Stimulated activated CD4-positive, alpha-beta T cell treated with anti-CD3 and anti-CD28 coated beads, TNF-alpha, amount 100 ng/mL, for 24 hours (primary cell): ENCODE measurements at places on chromosomes 2 and 18.
A peak's percentile ranks its signal among the peaks of the same experiment; 100 is the strongest.

- no peak for DNase-seq
Observed at GRCh38 chr2:158743879-158744278, 51.2 kb upstream of the DAPL1 start.

- no peak for DNase-seq
Observed at GRCh38 chr2:189370719-189371118, 70.6 kb upstream of the WDR75 start.

DNA sequence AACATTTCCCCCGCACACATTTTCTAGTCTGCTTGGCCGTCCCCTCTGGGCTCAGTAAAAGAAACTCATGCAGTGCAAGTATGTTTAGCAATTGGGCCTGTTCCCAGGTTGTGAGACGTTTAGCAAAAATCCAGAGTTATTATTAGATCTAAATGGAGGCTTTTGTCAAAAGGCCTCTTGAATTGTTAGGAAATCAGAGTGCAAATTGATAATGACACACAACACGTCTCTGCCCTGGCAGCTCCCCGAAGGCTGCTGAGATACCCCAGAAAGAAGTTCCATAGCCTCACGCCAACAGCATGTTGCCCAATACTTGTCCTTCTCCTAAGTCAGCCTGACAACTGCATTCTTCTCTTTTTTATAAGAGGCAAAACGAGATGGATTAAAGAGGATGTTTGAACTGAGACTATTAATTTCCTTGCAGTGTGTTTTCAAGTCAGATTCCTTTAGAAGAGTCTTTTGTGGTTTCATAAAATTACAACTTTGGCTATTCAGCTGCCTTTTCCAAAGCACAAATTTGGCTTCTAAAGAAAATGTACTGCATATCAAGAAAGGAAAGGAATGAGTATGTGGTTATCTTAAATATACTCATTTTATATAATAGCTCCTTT is 202.2 kb downstream of the TRIB2 start:
- no peak for DNase-seq

- DNase-seq, result peak; percentile 79
Observed at GRCh38 chr2:9752441-9753275, 90.6 kb upstream of the TAF1B start.

DNA sequence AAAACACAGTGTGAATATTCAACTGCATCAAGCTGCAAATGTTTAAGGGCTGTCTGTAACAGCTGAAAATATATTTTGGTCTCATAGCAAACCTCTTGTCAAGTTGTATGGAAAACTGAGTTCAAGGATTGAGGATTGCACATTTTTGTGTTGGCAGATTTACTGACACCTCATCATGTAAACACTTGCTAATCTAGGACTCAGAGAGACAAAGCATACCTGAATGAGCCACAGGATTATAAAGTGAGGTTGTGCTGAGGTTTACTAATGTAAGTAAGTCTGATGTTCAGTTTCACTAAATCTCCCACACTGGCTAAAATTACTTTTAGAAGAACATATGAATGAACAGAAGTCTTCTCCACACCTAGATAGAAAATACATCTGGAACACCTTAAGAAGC is 1993.1 kb upstream of the CELF4 start:
- no peak for DNase-seq

DNA sequence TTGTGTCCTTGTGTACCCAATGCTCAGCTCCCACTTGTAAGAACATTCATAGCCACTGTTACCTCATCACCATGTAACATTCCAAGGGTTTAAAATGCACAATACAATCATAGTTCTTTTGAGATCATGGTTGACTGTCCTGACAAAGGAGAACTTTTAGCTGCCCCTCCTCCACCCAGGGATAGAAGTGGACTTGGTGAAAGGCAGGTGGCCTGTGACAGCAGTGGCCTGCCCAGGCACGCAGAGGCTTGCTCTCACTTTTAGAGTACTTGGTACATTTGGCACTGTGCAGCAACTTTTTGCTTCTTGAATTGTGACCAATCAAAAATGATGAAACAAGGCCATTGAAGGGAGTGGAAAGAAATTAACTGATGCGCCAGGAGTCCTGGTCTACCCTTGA is 108.7 kb downstream of the ANKRD44 start:
- DNase-seq, result no peak

DNA sequence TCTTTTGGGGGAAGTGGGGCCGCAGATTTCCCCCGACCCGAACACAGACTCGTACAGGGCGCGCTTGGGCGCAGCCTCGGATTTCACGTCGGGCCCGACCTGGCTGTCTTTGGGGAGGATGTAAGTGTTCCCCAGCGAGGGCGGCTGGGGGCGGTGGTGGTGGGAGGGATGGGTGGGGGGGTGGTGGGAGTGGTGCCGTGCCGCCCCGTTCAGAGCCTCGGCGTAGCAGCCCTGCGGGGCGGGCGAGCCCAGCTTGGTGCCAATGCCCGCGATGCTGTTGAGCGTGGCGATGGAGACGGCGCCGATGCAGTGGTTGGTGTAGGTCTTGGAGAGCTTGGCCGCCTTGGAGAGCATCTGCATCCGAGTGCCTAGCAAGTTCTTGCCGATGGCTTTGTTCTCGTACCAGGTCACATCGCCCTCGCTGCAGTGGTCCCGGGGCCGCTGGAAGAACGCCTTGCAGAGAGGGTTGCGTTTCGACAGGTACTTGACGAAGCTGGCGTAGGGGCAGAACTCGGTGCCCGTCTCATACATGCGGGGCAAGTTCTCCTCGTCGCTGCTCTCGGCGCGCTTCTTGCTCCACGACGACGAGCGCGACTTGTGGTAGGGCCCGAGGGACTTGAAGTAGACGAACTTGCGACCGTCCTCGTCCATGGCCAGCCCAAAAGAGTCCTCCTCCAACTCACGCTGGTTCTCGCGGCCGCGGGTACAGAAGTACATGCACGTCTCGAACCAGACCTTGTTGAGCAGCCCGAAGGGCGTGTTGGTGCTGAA is 1.3 kb downstream of the KCTD1 start:
- no peak for DNase-seq

- no peak for DNase-seq
Observed at GRCh38 chr18:305003-305501, 37.2 kb upstream of the THOC1 start.

- no peak for DNase-seq
Observed at GRCh38 chr2:14587119-14587518, 45.4 kb upstream of the LRATD1 start.

DNA sequence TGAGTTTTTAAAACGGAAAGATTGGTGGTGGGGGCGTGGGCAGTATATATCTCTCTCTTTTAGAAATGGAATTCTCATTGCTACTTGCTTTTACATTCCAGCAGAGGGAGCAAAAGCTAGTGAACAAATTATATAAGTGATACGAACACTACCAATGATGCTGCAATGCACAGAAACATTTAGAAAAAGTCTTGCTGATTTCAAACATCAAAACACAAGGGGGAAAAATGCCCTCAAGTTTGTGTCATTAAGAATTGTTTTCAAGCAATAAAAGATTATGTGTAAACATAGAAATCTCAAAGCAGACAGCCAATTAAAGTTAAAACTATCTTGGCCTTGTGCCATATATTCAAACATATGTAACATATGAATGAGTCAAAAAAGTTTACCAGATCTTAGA is 296.3 kb upstream of the KCNJ3 start:
- DNase-seq, result no peak

- no peak for DNase-seq
Observed at GRCh38 chr2:2564300-2565078, 233.4 kb upstream of the MYT1L start.

- no peak for DNase-seq
Observed at GRCh38 chr18:12651651-12652050, 6.3 kb downstream of the SPIRE1 start.

DNA sequence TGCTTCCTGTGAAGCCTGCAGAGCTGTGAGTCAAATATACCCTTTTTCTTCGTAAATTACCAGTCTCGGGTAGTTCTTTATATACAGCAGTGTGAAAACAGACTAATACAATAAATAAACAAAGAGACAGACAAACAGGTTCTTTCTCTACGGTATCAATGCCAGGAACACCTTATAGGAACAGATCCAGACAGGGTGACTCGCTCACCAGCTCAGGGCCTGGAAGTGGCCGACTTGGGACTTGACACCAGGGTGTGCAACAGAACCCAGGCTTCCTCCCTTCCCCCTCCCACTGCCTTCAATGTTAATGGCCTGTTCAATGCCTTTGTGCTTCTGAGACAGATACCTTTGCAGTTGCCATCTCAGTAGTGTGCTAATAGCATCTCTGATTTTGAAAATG is 309.5 kb downstream of the ALK start:
- DNase-seq, result no peak

DNA sequence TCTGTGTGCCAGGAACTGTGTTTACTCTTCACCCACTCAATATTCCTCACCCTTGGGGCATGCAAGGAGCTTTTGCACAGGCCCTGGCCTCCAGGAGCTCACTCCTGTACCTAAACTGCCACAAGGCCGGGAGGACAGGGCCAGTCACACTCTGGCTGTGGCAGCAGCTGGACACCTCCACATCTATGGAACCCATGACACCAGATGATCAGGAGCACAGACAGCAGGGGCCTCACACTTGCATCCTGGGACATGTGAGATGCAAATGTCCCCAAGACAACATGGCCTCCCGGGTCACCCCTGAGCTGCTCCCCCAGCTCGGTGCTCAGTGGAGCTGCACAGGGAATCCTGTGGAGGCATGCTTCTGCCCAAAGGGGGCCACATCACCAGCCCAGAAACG is 61.8 kb upstream of the SLC66A3 start:
- DNase-seq, result no peak

DNA sequence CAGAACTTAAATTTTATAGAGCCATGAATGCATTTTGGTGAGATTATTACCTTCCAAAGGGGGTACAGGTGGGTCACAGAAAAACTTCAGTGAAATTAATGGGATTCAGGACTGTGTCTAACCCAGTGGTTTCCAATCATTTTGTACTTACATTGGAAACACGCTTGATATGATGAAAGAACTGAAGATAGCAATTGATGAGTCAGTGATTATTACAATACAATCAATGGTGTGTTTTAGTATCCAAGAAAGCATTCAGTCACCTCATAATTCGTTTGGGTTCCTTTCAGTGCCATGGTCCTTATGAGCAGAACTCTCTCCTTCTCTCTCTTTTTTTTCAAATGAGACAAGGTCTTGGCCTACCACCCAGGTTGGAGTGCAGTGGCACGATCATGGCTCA is 66.5 kb upstream of the IGFBP5 start:
- DNase-seq, result no peak

DNA sequence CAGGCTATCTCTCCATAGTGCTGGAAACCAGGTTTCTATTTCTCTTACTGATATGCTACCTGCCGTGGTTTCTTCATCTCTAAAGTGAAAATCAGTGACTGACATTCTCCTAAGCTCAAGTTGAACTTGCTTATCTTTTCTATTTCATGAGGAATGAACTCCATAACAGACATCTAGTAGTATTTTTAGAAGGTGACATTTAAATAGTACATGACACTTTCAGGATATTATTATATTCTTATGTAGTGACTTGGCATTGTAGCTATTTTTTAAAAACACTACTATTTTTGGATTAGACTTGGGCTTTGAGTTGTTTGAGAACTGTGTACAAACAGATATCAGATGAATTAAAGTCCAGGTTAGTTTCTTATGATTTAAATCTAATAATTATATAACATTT is 1381.8 kb downstream of the DSC3 start:
- no peak for DNase-seq

DNA sequence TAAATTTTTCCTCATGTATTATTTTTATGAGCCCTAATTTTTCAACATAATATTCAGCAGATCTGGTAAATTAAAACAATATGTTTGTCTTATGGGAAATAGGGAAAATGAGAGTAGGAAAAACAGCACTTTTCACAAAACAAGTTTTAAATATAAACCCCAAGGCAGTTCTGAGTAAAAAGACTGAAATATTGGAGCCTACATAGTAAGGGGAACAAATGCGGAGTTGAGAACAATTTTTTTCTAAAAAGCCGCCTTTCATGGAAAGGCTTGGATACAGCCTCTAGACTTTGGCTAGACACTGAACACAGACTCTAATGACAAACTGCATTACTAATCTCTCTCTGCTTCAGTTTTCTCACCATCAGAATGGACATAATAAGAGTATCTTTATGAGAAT is 174.1 kb downstream of the NOL4 start:
- DNase-seq, result no peak

DNA sequence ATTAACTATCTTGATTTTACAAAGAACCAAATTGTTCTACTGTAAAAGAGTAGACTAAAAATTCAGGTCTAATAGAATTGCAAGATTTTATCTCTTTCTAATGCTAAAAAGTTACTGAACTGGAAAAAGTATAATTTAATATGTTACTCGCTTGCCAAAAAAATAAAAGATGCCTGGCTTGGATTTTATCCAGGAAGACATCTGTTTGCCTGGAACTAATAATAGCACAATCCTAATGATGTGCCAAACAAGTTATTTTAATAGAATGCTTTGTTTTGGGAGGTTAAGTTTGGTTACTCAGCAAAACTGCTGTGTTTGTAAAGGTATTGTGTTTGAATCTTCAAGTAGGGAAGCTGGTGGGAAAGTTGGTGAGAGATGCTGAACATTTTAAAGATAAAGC is 19.4 kb upstream of the ZSWIM2 start:
- no peak for DNase-seq

DNA sequence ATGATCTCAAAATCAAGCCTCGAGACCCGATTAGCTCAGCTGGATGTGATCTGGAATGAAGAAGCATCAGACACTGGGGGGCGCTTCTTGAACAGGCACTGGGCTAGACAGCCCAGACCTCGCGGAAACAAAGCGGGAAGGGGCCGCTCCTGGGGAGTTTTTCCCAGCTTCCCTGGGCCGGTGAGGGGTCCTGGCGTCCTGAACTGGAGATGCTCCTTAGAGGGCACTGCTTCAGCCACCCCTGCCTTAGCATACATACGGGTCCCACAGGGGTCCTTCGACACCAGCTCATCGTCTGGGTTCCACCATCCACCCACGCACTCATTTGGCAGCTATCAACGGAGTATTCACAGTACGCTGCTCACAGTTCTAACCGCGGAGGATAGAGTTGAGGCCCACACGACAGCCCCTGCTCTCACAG is 146.7 kb downstream of the TSN start:
- no peak for DNase-seq

GRCh38 chr18:48323151-48323550 is 86.0 kb downstream of the ZBTB7C start:
- no peak for DNase-seq

- DNase-seq, result no peak
Observed at GRCh38 chr2:61432990-61433389, 37.9 kb downstream of the USP34 start.

DNA sequence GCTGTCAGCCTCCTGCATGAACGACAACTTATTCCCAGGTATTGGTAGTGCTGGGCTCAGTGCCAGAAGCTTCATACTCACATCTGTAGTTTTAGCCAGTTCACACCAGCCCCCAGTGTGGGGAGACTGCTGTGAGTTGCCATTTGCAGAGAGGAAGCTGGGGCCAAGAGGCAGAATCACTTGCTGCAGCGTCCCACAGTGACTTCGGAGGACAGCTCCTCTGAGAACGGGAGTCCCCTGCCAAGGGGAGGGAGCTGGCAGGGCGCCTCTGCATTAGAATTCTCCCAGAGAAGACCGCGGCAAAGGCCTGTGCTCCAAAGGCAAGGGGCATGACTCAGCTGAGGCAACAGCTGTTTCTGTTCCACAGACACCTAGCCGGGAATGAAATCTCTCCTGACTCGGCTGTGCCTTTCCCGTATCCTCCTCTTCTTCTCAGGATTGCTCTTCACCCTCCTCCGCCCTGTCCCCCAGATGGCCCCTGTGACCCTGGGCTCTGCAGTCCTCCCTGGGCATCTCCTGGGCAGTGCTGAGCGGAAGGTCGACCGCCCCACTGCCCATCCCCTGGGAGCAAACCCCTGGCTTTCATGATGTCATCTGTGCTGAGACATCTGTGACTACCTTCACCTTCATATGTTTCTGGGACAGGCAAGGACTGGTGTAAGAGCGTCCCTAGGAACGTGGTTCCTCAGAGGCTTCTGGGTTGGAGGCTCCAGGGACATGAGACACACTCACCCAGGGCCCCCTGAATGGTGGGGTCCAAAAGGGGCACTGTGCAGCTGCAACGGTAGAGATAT is 18.0 kb downstream of the MAL start:
- DNase-seq, result no peak
